ENCODE measurements at places on chromosomes 16 and 17.
A peak's percentile ranks its signal among the peaks of the same experiment; 100 is the strongest.

GRCh38 chr17:19021622-19022083, 17.1 kb upstream of the FAM83G start:
- DNase-seq: peak; percentile 37

DNA sequence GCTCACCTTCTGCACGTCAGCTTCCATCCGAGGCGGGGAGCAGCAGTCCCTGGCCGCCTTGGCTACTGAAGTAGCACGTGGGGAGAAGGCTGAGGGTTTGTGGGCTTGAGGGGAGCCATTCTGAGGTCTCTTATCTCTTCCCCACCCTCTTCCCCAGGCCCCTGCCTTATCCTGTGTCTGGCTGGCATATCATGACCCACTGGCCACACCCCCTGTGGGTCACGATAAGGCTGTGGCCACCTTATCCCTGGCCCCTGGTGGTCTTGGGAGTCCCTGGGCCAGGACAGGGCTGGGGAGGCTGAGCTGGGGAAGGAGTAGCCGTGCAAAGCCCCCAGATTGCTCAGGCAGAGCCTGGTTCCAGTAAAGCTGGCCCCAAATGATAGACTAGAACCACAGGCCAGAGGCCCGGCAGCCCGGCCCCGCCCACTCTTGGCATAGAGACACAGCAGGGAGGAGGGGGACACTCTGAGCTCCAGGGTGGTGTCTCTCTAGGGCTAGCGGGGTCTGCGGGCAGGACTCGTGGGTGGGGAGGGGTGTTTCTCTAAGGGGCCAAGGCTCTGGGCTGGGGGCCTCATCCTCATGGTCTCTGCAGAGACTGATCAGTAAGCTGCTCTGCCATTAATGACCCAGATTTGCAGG, 7.6 kb downstream of the SPNS2 start:
- no peak for DNase-seq

- DNase-seq: no peak
Observed at GRCh38 chr16:52561910-52562741, 15.2 kb upstream of the TOX3 start.

DNA sequence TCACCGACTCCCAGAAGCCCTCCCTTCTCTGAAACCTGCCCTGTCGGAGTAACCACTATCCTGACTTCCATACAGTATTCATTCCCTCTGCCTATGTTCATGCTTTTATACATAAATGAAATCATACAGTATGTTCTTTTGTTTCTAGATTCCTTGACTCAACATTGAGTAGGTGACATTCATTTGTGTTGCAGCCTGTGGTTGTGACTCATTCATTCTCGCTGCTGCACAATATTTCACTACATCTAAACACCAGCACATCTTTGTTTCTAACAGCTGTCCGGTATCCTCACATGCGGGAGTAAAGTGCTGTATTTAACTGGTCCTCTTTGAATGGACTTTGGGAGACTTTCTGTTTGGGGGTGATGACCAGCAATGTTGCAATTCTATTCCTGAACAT, 135.0 kb upstream of the FOXF1 start:
- no peak for DNase-seq

GRCh38 chr17:76445697-76446448, 7.1 kb downstream of the UBE2O start:
- no peak for DNase-seq

DNA sequence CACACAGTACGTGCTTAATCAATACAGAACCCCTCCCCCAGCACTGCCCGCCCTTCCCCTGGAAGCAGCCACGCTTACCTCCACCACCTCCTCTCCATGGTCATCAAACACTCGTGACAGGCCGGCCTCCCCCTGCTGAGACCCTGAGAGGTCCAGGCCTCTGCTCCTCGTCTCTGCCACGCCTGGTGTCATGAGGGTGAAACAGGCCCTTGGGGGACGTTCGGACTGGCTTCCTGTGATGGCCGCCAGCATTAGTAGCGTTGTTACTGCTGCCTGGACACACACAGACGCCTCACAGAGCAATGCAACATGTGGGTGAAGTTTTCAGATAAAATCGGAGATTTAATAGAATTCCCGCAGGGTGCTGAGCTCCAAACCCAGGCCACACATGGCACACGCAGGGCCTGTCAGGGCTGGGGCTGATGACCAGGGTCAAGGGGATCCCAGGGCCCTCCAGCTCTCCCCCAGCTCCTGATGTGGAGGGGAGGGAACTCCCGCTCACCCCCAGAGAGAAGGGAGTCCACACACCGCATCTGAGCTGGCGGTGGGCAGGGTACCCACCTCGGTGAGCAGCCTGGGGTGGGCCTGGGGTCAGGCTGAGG, 15.9 kb upstream of the SLC38A10 start:
- no peak for DNase-seq

DNA sequence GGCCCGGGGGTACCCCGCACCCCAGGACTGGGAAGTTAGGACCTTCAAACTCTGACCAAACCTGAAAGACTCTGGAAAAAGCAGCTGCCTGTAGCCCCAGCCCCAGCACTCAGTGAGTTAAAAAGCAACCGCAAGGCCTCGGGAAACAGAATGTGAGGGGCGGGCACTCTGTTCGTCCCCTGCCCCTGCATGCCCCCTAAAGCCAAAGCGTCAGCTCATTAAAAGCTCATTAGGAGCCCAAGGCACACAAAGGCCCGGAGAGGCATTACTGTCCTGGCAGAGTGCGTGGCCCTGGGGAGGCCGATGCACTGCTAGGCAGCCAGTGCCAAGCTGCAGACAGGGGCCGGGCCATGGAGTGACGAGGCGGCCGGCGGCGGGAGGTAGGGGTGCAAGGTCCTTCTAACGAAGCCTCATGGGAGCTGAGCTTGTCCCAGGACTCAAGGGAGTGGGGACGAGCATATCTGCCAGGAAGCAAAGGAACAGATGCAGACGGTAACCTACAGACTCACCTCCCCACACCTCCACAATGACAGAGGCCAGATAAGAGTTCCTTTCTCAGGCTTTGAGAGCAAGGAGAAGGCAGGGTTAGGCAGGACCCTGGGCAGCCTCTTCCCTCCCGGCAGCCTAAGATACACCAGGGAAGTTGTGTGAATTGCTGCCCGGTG, 116.8 kb downstream of the ENGASE start:
- no peak for DNase-seq

DNA sequence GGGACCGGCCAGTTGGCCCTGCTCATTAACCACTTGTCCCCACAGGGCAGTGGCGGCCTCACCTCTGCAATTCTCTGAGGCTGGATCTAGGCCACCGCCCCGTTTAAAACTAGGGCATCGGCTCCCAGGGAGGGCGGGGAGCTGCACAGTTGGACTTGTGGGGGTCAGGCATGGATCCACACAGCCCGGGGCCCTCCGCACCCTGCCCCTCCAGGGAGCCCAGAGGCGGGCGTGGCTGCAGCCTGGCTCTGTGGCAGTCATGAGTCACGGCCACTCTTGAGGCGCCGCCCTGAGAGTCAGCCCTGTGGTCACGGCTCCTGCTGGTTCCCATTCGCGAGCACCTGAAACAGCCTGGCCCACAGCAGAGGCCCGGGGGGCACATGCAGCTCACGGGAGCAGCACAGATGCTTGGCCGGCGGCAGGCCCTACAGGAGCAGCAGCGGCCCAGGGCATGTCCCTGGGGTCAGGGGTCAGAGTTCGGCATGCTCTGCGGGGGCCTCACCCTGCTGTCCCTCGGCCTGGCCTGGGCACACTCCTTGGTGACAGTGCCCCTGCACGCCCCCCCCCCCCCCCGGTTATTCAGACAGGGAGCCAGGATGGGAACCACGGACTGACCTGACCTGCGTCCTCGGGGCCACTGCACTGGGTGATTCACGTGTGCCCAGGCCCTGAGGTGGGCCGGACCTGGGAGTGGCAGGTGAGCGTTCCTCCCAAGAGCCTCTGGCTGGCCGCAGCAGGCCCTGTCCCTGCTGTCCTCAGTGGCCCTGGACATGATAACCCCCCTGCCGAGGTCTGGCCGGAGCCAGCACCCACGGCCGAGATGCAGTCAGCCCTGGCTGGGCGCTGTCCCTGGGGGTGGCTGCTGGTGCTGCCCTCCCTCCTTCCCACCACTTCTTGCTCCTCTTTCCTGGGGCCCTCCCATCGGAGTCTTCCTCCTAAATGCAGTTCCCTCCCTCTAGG, 8.2 kb downstream of the CAPN15 start:
- DNase-seq: no peak

- no peak for DNase-seq
Observed at GRCh38 chr17:14950216-14950615, 314.9 kb downstream of the PMP22 start.

- DNase-seq: no peak
Observed at GRCh38 chr17:46883871-46884520, 32.6 kb downstream of the WNT9B start.

- no peak for DNase-seq
Observed at GRCh38 chr16:58428621-58429542, 36.6 kb downstream of the GINS3 start.

GRCh38 chr16:89402962-89403361, 87.4 kb downstream of the ANKRD11 start:
- no peak for DNase-seq

- DNase-seq: no peak
Observed at GRCh38 chr16:67196881-67197280, 2.0 kb upstream of the ELMO3 start.

GRCh38 chr17:77646046-77646430, 312.5 kb upstream of the TNRC6C start:
- no peak for DNase-seq

GRCh38 chr16:89135971-89136765, 35.4 kb upstream of the CDH15 start:
- DNase-seq: no peak

- DNase-seq: no peak
Observed at GRCh38 chr17:28737770-28738679, 5.8 kb upstream of the TRAF4 start.

Measured in stimulated activated CD8-positive, alpha-beta memory T cell treated with anti-CD3 and anti-CD28 coated beads, Interleukin-7, amount 100 ng/mL, for 48 hours (primary cell).